ENCODE measurements at places on chromosomes 6 and 20.

DNA sequence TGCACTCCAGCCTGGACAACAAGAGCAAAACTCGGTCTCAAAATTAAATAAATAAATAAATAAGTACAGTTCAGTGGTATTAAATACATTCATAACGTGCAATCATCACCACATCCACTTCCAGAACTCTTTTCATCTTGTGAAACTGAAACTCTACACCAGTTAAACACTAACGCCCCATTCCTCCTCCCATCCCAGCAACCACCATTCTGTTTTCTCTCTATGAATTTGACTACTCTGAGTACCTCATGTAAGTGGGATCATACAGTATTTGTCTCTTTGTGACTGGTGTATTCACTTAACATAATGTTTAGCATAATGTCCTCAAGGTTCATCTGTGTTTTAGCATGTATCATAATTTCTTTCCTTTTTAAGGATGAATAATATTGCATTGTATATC, 29.1 kb upstream of the SCML4 start:
- no peak for DNase-seq

DNA sequence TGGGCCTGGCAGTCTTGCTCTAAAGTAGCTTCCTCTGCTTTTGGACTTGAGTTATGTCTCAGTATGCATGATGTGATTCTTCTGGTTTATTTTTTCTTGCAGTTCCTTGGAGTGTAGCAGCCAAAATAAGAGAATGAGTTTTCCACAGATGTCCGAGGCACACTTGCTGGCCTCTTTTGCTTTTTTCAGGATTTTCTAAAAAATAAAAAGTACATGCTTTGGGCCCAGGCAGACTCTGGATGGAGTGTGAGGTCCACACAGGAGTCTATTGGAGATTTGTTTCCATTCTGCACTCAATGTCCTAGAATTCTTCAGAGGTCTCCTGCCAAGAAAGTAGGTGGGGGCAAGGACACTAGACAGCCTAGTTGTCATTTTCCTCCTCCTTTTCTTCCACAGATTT, 477.6 kb downstream of the EPM2A start:
- no peak for DNase-seq

GRCh38 chr6:24763578-24763977, 11.2 kb upstream of the GMNN start:
- peak; percentile 30 for DNase-seq

DNA sequence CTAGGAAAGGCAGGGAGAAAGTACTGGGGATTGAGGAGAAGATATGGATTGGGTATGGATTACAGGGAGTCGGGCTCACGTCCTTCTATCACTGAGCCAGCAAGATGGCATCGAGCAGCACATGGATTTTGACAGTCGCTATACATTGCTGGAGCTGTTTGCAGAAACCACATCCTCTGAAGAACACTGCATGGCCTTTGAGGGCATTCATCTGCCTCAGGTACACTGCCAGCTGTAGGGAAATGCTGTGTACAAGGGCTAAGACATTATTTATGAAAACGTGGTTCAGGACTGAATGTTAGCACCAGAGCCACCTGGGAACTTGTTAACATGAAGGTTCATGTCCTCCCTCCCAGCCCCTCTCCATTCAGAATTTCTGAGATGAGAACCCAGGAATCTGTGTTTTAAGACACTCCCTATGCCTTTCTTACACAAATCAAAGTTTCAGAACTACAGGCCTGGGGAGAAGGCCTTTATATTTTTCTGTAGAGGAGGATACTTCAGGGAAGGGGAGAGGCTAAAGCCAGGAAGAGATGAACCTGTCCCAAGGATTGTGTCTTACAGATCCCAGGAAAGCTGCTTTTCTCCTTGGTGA, 3.5 kb downstream of the CUL9 start:
- DNase-seq, result no peak

DNA sequence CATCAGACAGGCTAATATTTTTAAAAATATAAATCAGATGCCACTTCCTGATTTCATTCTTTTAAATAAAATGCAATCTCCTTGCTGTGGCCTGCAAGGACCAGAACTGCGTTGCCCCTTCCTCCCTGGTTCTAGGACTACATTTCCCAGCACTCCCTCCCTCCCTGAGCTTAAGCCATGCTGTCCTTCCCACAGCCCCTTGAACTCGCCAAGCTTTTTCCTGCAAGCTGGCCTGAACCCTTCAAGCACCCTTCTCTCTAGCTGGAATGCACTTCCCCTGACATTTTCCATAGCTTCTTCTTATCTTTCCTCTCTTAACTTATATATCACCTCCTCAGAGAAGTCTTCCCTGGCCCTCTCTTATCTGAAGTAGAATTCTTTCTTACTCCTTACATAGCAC, 6.1 kb upstream of the DOK5 start:
- no peak for DNase-seq

- no peak for DNase-seq
Measured at GRCh38 chr6:138371720-138372119, 6.0 kb upstream of the SMIM28 start.

- DNase-seq, result no peak
Measured at GRCh38 chr20:19992996-19993908, 23.9 kb upstream of the NAA20 start.

GRCh38 chr6:11851387-11851786, 72.8 kb upstream of the ADTRP start:
- DNase-seq, result no peak

DNA sequence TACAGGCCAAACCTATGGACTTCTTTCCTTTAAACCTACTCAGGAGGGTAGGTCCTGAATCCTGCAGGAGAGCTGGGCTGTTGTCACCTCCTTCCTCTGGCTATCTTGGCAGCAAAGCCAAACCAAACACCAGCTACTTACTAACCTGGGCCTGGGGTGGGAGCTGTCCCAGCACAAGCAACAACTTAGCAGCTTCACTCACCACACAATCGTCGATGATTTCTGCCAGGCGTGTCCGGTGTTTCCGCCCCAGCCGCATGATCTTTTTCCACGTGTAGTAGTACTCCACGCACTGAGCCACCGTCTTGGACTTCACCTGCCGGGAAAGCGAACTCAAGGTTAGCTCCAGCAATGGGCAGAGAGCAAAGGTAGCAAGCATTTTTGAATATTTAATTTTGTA, 25.4 kb upstream of the MRPS10 start:
- DNase-seq, result no peak

GRCh38 chr6:13765570-13765969, 48.8 kb downstream of the MCUR1 start:
- DNase-seq, result no peak

DNA sequence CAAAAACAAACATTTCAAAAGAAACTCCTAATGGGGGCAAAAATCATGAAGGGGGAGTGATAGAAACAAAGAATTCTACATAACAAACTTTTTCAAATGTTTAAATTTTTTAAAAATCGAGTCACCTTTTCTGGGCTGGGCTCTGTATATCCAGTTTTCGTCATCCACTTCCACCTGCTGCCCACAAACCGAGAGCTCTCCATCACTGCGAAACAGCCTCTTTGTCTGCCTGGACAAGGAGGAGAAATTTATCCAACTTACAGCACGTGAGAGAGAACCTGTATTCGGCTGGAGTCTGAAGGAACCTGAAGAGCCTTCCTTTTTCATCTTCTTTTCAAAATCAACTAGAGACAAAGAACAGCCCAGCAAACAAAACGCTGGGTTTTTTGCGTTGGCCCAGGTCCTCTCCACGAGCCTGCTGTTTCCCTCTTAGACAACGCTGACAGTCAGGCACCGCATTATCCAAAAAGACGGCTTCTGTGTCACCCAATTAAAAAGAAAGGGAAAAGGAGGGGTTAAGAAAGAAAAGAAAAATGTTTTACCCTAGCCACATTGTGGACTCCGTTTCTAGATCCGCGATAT, 72.4 kb upstream of the NHSL1 start:
- no peak for DNase-seq

DNA sequence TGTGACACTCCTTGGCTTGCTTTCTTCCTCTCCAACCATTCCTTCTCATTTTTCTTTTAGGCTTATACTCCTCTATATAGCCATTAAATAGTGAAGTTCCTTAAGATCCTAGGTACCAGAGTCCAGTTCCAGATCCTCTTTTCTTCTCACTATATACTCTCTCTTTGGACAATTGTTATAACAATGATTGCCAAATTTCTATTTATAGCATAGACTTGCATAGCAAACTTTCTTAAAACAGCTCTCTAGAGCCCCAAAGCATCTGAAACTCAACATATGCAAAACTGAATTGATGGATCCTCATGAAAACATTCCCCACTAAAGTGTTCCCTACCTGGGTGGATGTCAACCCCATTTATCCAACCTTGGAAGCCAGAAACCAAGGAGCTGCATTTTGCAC, 13.4 kb downstream of the PHIP start:
- no peak for DNase-seq

DNA sequence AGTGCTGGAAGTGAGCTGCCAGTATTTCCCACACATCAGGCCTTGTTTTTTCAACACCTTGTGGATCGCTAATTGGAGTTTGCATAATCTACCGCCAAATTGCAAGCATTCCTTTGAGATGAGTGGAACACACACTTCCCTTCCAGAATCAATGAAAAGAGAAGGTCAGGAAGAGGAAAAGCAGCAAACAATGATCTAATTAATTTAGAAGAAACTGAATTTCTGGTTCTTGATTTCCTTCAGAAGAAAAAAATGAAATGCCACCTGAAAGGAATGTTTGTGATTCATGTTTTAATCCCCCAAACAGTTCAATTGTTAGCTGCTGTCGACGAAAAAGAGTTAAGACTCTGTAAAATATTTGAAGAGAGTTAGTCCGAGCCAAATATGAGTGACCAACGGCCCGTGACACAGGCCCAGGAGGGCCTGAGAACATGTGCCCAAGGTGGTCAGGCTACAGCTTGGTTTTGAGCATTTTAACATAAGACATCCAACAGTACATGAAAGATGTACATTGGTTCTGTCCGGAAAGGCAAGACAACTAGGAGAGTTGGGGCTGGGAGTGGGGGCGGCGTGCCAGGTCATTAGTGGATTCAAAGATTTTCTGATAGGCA, 182.3 kb downstream of the MTFR2 start:
- no peak for DNase-seq

- no peak for DNase-seq
Measured at GRCh38 chr6:169811521-169812256, 60.3 kb downstream of the ERMARD start.

DNA sequence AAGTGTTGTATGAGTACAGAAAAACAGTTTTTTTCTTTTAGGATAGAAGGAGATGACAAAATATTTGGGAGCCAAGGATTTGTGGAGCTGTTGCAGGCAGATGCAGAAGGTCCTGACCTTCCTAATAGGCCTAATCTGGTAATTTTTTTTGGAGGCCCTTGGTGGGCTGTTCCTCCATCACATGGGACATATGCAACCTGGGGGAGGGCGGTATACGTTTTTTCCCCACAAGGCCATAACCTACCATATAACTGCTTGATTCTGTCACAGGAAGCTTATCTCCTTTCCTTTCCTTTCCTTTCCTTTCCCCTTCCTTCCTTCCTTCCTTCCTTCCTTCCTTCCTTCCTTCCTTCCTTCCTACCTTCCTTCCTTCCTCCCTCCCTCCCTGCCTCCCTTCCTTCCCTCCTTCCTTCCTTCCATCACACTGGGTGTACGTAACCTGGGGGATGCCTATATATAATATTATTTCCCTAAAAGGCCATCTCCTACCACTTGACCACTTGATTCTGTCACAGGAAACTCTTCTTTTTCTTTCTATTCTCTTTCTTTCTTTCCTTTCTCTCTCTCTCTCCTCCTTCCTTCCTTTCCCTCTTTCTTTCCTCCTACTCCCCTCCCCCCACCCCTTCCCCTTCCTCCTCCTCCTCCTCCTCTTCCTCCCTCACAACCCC, 185.0 kb upstream of the KCNK16 start:
- DNase-seq, result no peak

GRCh38 chr6:143234734-143235133, 174.0 kb downstream of the AIG1 start:
- DNase-seq, result no peak

- DNase-seq, result no peak
Measured at GRCh38 chr20:51637241-51637640, 94.7 kb upstream of the NFATC2 start.

DNA sequence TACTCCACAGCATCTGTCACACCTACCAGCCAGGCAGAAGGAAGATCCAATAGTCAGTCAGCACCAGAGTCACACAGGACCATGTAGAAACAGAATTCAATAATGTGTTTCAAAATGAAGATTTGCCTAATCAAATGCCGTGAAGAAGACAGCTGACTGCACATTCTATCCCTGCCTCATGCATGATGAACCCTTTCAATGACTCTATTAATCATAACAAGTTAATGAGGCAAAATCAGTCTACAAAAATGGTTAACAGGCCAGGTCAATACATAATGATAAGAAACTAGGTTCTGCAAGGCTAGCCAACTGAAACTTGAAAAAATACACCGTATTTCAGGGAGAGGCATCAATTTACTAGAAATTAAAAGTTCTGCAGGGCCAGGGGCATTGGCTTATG, 6.7 kb upstream of the PNRC1 start:
- no peak for DNase-seq

DNA sequence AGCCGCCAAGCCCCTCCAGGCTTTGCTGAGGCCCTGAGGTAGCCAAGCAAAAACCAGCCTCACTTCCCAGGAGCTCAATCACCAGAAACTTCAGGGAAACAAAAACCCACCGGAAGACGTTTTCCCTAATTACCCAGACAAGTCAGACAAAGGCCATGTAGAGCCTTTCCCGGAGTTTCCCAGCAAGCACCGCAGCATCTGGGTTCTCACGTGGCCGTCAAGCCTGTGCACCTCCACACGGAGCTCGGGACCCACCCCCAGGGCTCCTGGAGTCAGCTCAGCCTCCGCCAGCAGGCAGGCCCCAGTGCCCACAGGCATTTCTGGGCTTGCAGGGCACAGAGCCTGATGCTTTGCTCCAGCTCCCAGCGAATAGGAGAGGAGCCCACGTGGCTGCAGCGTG, 10.1 kb upstream of the MRGBP start:
- DNase-seq, result no peak

DNA sequence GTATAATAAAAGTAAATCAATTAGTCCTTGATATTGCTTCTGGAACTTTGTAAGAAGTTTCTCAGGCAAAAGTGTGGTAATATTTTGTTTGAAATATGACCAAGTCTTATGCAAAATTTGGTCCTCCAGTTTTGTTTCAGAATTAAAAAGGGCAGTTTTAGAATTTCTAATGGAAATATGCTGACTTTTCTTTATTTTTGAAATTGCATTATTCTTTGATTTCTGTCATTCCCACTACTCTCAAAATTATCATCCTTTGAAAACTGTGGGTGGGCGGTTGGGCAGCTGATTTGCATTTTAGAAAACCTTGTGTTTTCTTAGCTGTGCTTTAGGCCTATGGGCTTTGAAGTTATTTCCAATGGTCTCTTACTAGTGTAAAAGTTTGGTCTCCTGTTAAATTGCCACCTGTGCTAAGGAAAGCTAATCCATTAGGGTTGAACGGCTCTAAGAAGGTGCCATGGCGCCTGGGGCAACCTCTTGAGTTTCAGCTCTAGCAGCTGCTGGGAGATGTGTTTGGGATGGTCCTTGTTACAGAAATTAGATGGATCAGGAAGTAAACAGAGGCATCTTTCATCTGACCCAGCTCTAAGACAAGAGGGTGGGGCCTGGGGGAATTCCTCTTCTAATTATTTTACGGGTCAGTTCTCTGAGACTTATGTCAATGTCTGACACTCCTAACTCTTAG, 880.8 kb upstream of the SLC35B3 start:
- no peak for DNase-seq

- DNase-seq, result no peak
Measured at GRCh38 chr6:89830170-89830809, 610 bp downstream of the CASP8AP2 start.

Data from stimulated activated effector memory CD8-positive, alpha-beta T cell treated with anti-CD3 and anti-CD28 coated beads, Interleukin-12 subunit alpha, Interleukin-12 subunit beta, amount 100 ng/mL, for 72 hours (primary cell).